Activated T-cell treated with anti-CD3 and anti-CD28 coated beads, Interleukin-2, amount 50 U/mL, for 1 hour (primary cell): ENCODE measurements at places on chromosomes 1 and 21.

- DNase-seq: no peak
These were observed 684 bp downstream of the LTN1 start for GRCh38 chr21:28991861-28992525.

- no peak for DNase-seq
These were observed 41.2 kb downstream of the LMO4 start for GRCh38 chr1:87369736-87370478.

DNA sequence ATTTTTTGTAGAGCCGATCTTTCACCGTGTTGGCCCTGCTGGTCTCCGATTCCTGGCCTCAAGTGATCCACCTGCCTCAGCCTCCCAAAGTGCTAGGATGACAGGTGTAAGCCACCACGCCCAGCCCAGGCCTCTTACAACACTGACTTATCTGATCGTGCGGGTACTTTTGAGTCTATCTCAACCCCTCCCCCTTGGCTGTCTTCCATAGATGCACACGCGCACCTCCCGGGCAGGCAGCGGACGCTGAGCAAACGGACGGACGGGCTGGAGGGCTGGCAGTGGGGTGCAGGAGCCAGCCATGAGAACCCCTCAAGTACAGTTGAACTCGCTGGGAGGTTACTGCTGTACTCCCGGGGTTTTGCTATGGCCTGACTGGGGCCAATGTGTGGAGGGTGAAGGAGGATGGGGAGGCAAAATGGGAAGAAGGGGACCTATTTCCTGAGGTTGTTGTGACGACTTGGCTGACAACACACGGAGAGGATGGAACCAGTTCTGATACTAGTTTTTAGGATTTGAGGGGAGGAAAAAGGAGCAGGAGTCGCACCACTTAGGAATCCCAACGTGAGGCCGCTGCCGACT, 959 bp downstream of the CD58 start:
- peak; percentile 62 for DNase-seq

DNA sequence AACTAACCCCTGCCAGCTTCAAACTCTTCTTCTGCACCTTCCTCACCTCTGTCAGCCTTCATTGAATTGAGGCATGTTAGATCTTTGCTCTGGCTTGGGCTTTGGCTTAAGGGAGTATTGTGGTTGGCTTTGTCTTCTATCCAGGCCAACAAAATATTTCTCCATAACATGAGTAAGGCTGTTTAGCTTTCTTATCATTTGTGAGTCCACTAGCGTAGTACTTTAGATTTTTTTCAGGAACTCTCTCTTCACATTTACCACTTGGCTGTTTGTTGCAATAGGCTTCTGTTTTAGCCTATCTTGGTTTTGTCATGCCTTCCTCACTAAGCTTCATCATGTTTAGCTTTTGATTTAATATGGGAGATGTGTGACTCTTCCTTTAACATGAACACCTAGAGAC, 417.5 kb downstream of the NCAM2 start:
- no peak for DNase-seq

DNA sequence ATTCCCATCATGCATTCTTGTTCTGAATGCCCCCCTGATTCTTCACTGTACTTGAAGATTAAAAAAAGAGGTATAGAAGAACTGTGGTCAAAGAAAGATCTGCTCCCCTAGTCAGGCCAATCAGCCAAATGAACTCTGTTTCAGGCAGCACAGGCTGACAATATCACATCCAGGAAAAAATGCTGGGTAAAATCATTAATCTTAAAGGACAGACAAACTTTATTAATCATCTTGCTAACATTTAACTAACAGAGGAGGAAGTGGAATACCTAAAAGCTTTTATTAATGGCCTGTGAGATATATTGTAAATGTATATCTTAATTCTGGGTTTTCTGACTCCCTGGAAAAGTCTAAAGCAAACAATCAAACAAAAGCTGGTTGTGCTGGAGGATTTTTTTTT, 660.5 kb upstream of the PRMT6 start:
- DNase-seq: no peak

DNA sequence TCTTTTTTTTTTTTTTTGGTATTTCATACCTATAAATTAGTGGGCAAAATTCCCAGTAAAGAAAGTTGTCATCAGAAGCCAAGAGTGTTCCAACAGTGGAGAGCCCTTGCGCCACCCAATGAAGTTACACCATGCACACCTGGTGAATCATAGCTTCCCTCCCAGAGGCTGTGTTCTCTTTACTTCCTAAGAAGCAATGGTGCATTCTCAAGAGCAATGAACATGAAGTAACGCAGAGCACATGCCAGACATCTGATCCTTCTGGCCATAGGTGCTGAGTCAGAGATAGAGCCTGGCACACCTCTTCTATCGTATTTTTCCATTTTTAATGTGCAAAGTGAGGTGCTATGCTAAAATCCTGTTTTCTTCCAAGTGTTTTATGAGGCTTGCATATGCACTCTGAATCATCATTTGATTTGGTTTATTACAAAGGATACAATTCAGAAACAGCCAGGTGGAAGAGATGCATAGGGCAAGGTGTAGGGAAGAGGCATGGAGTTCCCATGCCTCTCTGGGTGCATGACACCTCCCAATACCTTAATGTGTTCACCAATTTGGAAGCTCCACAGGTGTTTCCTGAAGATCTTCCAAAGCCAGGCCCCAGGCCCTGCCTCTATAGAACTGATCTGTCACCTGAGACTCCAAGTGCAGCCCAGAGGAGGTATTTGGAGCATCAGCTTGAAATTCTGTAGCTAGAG, 408.0 kb downstream of the SIPA1L2 start:
- DNase-seq: no peak

GRCh38 chr1:20187103-20187812, 940 bp upstream of the PLA2G2C start:
- DNase-seq: peak; percentile 32

DNA sequence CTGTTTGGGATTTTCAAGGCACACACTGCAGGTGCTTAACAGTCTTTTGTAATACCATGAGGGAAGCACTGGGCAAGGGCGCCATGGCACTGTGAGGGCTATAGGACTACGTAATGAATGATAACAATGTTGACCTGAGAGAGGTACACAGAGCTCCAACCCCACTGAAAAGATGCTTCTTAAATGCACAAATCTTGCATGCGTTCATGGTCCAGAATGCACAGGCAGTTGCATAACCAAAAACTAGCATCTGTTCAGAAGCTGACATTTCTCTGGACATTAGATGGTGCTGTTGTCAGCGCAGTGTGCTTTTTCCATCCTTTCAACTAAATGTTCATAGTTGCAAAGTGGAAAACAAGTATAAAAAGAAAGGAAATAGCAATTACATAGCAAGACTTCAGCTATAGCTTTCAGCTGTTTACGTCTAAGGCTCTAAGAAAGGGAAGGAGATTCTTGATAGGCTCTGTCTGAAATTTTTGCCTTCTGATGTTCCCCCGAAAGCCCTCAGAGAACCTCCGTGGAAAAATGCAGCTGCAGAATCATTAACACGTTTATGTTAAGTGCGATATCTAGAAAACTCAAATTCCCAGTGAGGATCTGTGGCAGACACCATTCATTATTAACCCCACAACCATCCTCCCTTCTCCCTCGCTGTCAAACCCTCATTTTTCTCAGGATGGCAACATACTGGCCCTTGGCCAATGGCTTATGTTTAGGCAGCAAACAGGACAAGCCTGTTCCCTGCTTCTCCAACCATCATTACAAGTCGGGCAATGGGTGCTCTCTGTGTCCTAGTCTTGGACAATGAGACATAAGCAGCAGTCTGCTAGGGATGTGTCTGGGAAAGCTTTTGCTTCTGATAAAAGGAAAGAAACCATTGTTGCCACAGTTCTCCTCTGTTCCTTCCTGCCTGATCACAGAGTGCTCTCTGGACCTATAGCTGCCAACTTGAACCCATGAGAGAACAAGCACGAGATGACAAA, 8.2 kb upstream of the TARBP1 start:
- no peak for DNase-seq

GRCh38 chr1:151340870-151341754, 5.9 kb downstream of the RFX5 start:
- peak; percentile 33 for DNase-seq

DNA sequence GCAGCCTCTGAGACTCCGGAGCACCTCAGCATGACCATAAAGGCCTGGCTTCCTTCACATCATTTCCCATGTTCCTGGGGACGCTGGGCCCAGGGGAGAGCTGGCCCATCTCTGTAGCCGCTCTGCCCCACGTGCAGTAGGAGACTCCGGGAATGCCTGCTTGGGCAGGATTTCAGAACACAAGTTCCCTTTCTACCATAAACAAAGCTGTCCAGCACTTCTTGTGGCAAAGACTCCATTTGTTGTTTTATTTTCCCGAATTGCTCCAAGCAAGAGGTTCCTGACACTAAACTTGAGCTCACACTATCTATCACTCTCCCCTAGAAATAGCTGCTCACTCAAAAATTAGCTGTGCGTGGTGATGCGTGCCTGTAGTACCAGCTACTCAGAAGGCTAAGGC, 21.9 kb downstream of the CHD5 start:
- no peak for DNase-seq

DNA sequence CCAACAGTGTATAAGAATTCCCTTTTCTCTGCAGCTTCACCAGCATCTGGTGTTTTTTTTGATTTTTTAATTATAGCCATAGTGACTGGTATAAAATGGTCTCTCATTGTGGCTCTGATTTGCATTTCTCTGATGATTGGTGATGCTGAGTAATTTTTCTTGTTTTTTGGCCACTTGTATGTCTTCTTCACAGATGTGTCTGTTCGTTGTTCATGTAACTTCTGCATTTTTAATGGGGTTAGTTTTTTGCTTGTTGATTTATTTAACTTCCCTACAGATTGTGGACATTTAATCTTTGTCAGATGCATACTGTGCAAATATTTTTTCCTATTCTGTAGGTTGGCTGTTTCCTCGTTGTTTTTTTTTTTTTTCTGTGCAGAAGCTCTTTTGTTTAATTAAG, 20.5 kb upstream of the OR2L5 start:
- DNase-seq: no peak

DNA sequence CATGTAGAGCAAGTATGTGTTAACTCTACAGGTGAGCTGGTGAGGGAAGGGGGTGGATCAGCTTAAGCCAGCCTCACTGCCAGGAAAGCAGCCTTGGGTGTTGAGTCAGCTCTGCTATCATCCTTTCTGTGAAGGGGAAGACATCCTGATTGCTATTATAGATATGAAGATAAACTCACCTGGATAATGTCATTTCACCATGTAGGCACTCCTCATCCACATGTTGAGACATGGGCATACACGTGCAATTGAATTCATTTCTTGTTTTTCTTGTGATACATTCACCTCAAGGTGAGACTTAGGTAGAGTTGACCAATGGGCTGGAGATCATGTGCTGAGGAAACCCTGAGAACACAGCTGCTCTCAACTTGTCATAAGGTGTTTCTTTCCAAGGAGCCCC, 136.9 kb downstream of the CACNA1E start:
- no peak for DNase-seq

- DNase-seq: no peak
These were observed 371.6 kb downstream of the AMY1C start for GRCh38 chr1:104121271-104121670.

DNA sequence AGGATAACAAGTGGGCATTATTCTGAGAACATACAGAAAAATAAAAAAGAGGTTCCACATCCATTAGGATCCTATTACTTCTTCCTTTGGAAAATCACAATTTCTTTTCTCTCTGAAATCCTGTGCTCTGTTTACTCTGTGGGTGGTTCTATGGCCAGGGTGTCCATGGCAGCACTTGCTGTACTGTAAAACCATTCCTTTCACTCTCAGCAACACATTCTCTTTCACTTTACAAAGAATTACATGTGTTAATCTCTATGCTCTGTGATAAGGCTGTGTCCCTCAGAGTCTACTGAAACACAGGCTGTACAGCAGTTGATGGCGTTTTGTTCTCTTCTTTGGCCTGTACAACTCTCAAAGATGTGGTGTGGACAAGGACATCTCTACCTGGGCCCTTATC, 524.1 kb downstream of the PTBP2 start:
- DNase-seq: no peak

DNA sequence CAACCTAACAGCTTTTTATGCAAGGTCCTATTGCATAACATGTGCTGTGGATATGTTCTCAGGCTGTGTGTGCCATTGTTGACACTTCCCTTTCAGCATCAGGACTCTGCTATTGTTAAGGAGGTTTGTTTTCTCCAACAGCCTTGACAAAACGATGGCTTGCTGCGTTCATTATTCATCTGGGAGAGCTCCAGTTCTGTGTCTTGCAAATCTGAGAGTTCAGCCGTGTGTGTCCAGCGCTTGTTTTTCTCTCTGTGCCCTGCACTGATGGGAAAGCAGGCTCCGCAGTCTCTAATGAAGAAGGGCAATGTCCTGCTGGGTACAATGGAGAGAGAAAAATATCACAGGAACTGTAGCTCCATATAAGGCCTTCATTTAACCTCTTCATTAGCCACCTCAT, 63.7 kb downstream of the CLDN17 start:
- DNase-seq: no peak
